Right lung (tissue), 10 donors: ENCODE measurements at places on chromosomes 2 and 18.

DNA sequence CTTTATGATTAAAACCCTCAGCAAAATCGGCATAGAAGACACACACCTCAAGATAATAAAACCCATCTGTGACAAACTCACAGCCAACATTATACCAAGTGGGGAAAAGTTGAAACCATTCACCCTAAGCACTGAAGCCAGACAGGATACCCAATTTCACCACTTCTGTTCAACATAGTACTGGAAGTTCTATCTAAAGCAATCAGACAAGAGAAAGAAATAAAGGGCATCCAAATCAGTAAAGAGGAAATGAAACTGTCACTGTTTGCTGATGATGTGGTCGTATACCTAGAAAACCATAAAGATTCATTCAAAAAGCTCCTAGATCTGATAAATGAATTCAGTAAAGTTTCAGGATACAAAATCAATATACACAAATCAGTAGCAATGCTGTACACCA is 16.4 kb upstream of the RPRD1A start:
- no peak for DNase-seq

DNA sequence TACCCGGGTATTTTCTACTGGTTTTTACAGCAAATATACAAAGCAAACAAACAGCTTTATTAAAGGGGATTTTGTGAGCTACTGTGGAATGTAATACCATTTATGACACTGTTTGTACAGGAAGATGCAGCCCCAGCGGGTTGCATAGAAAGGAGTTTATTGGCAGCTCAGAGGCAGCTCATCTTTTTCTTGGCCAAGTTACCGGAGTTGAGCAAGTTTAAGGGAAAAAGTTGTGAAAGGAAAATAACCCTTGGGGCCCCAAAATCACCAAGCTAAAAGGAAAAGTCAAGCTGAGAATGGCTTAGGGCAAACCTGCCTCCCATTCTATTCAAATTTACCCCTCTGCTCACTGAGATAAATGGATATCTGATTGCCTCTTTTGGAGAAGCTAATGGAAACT is 60.8 kb downstream of the MOB4 start:
- DNase-seq, result peak; percentile 37

GRCh38 chr2:71064754-71065621 is 3.5 kb upstream of the NAGK start:
- DNase-seq, result no peak

- peak; percentile 87 for DNase-seq
These were observed 146.0 kb downstream of the SETBP1 start for GRCh38 chr18:44826418-44827259.

GRCh38 chr2:51263951-51264350 is 232.0 kb upstream of the NRXN1 start:
- DNase-seq, result no peak

GRCh38 chr2:33488178-33488690 is 11.8 kb downstream of the RASGRP3 start:
- DNase-seq, result no peak

- DNase-seq, result no peak
These were observed 22.5 kb downstream of the C1QL2 start for GRCh38 chr2:119136093-119136492.

DNA sequence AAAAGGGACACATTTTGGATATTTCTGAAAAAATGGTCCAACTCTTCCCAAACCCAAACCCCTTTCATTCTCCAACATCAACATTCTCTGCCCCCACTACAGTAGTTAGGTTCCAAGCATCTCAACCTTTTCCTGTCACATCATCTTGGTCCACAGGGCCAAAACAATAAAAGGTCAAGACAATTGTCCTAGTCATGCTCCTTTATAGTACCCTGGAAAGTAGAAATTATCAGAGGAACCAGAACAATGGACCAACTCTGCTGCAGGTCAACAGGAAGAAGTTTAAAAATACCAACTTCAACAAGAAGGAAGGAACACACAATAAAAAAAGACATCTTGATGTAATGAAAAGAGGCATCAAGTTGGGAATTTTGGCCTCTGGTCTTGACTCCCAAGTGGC is 36.1 kb downstream of the CLASP1 start:
- DNase-seq, result no peak
